ENCODE measurements at places on chromosomes 2 and 18.

GRCh38 chr18:5604778-5605177 is 61.0 kb upstream of the EPB41L3 start:
- H3K27me3 ChIP-seq: no peaks in the 10 kb centered on the region
- no peak overlapping the region for H3K4me3 ChIP-seq
- no peak for DNase-seq
- no peaks in the 10 kb centered on the region for H3K36me3 ChIP-seq

GRCh38 chr2:157874348-157874747 is 1.8 kb downstream of the ACVR1 start:
- peak overlapping the region; percentile 62 for H3K27ac ChIP-seq
- peaks cover 76% of the 10 kb centered on the region for H3K4me1 ChIP-seq
- peak overlapping the region; percentile 91 for H3K4me3 ChIP-seq
- H3K27me3 ChIP-seq: no peaks in the 10 kb centered on the region

GRCh38 chr2:127594116-127594591 is 51.8 kb upstream of the GPR17 start:
- DNase-seq: no peak
- H3K4me3 ChIP-seq: no peak overlapping the region
- H3K36me3 ChIP-seq: no peaks in the 10 kb centered on the region
- peaks cover 30% of the 10 kb centered on the region for H3K27me3 ChIP-seq
- no peak overlapping the region for H3K27ac ChIP-seq
- H3K4me1 ChIP-seq: no peaks in the 10 kb centered on the region

DNA sequence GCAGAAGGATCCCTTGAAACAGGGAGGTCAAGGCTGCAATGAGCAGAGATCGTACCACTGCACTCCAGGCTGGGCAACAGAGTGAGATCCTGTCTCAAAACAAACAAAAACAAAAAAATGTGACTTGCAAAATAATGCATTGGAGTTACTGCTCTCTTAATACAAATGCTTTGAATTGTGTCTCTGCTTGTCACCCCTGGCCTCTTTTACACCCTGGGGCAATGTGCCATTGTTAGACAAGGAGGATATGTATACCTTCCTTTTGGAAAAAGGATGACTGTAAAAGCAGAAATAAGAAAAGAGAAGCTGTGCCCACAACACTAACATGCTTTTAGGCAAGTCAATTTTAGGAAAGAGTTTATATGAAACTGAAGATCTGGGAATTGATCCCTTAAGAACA is 20.8 kb upstream of the C2orf74 start:
- no peak overlapping the region for H3K27ac ChIP-seq
- H3K36me3 ChIP-seq: peaks cover 8% of the 10 kb centered on the region
- H3K27me3 ChIP-seq: no peaks in the 10 kb centered on the region
- no peaks in the 10 kb centered on the region for H3K4me1 ChIP-seq
- H3K4me3 ChIP-seq: no peak overlapping the region

GRCh38 chr2:127235082-127235702 is 15.1 kb upstream of the CYP27C1 start:
- no peaks in the 10 kb centered on the region for H3K4me1 ChIP-seq
- no peak overlapping the region for H3K27ac ChIP-seq
- no peak for DNase-seq
- H3K36me3 ChIP-seq: no peaks in the 10 kb centered on the region
- peaks cover 16% of the 10 kb centered on the region for H3K27me3 ChIP-seq

- no peak for DNase-seq
- peaks cover 19% of the 10 kb centered on the region for H3K36me3 ChIP-seq
- no peak overlapping the region for H3K27ac ChIP-seq
- H3K27me3 ChIP-seq: no peaks in the 10 kb centered on the region
Measured at GRCh38 chr2:3533836-3534235, 14.5 kb upstream of the ADI1 start.

DNA sequence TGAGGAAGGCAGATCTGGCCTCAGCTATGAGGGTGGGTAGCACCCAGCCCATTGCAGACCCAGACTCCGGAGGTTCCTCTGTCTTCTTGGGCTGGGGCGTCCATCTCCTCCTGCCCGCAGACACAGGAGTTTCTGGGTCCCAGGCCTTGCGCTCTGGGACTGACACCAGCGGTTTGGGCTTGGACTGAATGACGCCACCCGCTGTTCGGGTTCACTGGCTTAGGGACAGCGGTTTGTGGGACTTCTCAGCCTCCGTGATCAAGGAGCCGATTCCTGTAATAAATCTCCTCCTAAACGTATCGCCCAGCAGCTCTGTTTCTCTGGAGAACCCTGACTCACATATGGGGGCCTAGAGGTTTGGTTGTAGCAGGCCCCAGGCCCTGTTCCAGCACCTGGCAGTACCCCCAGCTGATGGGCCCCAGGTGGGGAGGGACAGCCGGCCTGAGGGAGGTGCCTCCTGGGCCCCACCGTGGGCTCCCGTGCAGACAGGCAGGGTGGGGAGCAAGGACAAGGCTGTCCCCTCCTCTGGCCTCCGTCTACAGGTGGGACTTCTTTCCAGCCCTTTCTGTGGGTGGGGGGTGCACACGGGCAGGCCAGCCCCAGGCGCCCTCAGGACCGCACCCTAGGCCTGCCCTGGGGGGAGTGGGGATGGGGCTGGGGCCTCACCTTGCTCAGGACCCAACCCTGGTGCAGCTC is 4.5 kb upstream of the AQP12A start:
- no peak overlapping the region for H3K4me3 ChIP-seq
- no peak overlapping the region for H3K27ac ChIP-seq
- no peak for DNase-seq

DNA sequence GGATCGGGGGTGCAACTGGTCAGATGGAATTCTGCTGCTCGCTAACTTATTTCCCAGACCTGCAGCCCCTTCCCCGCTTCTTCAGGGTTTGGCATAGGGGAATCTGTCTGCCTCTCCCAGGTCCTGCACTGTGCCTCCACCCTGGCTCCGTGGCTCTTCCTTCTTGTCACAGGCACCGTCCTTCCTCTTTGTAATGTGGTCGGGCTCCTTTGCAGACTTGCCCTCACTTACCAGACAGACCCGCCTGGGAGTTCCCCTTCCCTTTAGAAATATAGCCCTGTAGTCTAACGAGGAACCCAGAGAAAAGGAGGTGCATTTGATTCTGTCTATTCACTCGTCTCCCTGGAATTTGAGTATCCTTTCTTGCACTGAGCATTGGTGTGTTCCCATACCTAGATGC is 63.9 kb upstream of the PAX8 start:
- H3K4me1 ChIP-seq: no peaks in the 10 kb centered on the region
- no peaks in the 10 kb centered on the region for H3K27me3 ChIP-seq
- no peak overlapping the region for H3K4me3 ChIP-seq

- no peak overlapping the region for H3K27ac ChIP-seq
- DNase-seq: no peak
- peaks cover 12% of the 10 kb centered on the region for H3K4me1 ChIP-seq
- no peak overlapping the region for H3K4me3 ChIP-seq
- H3K36me3 ChIP-seq: peaks cover 66% of the 10 kb centered on the region
- H3K27me3 ChIP-seq: no peaks in the 10 kb centered on the region
Measured at GRCh38 chr2:202278944-202279343, 13.4 kb downstream of the NOP58 start.

DNA sequence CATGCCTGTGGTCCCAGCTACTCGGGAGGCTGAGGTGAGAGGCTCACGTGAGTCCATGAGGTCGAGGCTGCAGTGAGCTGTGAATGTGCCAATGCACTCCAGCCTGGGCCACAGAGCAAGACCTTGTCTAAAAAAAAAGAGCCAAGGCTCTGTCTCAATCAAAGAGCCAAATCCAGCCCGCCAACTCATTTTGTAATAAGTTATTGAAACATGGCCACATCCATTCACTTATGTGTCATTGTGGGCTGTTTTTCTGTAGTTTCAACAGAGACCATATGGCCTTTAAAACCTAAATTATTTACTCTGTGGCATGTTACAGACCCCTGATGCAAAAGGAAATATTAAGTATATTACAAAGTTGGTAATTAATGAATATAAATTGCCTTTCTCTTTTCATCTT is 60.8 kb downstream of the GPR39 start:
- H3K27ac ChIP-seq: no peak overlapping the region
- no peaks in the 10 kb centered on the region for H3K36me3 ChIP-seq
- no peak overlapping the region for H3K4me3 ChIP-seq
- no peak for DNase-seq
- H3K27me3 ChIP-seq: no peaks in the 10 kb centered on the region

GRCh38 chr2:128502200-128502599 is 183.5 kb upstream of the HS6ST1 start:
- no peaks in the 10 kb centered on the region for H3K36me3 ChIP-seq
- H3K4me3 ChIP-seq: no peak overlapping the region
- no peak overlapping the region for H3K27ac ChIP-seq
